ENCODE measurements at places on chromosomes 5 and 9.

- DNase-seq, result no peak
Measured at GRCh38 chr9:17600962-17601593, 22.2 kb downstream of the SH3GL2 start.

GRCh38 chr5:56984445-56984844 lies 32.5 kb upstream of the MIER3 start:
- DNase-seq, result no peak

DNA sequence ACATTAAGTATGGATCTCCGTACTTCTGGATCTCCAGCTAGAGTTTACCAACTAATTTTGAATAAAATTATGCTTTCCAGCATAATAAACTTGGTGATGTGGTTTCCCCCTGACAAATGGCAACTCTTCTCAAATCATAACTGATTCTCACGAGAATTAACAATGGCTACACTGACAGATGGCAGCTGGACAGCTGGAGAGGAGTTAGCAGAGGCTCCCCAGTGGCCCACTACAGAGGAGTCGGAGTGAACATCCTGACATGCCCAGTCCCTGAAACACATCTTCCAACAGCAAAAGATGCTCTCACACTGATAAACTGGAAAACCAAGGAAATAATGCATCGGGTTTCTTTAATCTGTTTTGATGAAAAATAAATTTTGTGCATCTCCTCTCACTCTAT lies 239.6 kb downstream of the MAN2A1 start:
- no peak for DNase-seq

DNA sequence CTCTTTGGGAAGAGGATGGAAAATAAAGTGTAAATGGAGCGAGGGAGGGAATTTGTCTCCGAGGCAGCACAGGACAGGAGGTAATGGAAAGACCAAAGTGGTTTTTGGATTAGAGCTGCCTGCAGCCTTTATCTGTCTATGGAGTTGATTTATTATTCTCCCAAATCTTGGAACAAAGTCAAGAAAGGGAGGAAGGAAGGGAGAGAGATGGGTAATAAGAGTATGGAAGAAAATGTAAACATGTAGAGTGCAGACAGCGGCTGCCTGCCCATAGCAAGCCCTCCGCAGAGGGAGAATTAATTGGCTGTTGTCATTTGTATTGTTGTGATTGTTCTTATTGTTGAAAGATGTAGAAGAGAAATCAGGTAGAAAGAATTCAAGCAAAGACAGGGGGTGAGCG lies 15.7 kb downstream of the KCNIP1 start:
- no peak for DNase-seq

- no peak for DNase-seq
Measured at GRCh38 chr5:85168474-85168873, 783.8 kb upstream of the EDIL3 start.

DNA sequence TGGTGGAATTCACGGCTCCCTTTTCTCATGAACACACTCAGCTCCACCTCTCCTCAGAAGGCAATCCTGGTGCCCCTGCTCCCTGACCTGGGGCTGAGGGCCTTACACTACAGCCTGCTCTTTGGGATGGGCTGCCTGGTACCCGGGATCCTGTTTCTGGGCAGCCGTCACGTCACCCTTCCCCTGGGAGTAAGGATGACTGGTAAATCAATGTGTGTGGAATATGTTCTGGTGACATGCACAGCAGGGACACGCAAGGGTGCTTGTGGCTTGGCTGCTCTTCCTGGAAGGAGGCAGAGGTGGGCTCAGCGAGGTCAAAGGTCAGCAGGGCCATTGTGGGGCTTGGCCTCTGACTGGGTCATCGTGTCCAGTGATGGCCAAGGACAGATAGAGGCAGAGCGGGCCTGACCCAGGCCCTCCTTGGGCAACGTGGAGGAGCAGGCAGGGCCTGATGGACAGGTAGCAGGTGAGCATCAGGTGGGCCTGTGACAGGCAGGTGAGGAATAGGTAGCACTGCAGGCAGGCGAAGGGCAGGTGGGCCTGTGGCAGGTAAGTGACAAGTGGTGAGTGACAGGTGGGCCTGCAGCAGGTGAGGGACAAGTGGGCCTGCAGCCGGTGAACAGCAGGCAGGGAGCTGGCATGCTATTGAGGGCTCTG lies 399.4 kb upstream of the IRX4 start:
- DNase-seq, result no peak

DNA sequence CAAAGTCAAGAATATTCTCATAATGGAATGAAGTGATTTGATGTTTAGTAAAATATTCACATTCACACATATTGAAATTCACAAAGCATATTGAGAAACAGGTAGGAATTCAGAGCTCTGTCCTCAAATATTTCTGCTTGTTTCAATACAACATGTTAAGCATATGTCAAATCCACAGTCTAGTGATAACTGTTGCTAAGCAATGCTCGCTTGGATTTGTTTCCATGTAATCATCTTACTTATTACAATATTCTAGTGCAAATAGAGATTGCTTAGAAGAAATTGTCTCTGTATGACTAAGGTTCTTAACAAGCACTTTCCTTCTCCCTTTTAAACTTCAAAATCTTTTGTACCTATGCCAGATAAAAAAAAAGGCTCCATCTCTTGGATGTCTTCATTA lies 995.7 kb downstream of the CDH18 start:
- DNase-seq, result no peak

- DNase-seq, result peak; percentile 100
Measured at GRCh38 chr5:111997711-111998110, 240.7 kb upstream of the NREP start.

DNA sequence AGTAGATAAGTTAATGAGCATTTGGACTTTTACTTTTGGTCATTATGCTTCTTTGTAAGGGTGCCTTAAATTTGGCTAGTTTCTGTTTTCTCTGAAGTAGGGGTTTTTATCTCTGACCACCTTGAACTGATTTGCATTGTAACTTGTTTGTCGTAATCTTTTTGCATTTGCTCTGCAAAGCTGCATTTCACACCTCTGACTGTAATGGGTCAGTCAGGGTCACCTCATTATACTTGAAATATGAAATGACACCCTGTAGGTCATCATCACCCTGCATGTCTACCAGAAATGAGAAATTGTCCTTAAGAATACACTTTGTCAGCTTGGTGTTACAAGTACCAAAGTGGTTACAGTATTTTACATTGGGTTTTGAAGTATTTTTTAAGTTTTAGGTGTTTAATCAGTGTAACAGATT lies 74.0 kb downstream of the KCNN2 start:
- no peak for DNase-seq

DNA sequence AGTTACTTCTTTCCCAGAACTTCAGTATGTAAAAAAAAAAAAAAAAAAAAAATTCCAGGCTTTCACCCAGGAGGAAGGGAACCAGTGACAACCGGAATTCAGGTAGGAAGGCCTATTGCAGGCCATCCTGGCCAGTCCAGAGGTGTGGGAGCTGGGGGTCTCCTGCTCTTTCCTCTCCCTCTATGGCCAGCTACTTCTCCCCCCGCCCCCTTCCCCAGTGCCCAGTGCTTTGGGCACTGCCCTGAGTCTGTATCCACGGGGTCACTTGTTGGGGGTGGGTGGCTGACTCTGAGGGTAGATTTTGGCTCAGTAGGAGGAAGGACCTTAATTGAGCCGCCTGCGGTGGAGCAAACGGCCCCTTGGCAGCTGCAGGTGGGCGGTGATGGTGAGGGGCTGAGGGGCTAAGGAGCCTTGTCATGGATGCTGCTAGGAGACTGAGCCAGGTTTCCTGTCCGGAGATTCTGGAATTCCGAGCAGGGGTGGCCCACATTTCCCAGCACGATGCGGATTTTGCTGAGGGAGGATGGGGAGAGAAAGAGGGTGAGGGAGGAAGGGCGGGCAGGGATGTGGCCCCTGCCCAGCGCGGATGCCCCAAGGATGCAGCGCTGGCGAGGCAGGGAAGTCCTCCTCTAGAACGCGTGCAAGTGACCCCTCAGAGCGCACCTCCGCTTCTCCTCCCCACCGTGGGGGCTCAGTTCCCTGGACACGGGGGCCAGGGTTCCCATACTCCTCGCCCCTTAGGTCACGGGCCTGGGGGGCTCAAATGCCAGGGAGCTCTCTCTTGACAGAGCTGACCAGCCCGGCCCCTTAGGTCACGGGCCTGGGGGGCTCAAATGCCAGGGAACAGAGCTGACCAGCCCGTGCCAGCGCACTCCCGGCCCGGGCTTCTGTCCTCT lies 1.2 kb upstream of the PHF2 start:
- no peak for DNase-seq

Measured in brain microvascular endothelial cell (primary cell).